GM23338 (cell line): ENCODE measurements at places on chromosomes 4 and X. TPM values are rescaled to one million over a fixed set of nuclear protein-coding genes. Genes with fewer than 3 reads are reported as not detected.

The BEND2 gene
- total RNA-seq, result not detected in 2 replicates

The PCDH10 gene
- 4.0 and 5.6 TPM in 2 replicates for total RNA-seq

The NEXMIF gene
- total RNA-seq, result 0.70 and 0.76 TPM in 2 replicates

The RAB39B gene
- total RNA-seq, result 11.1 and 11.3 TPM in 2 replicates

The PIN4 gene
- total RNA-seq, result 3.5 and 7.2 TPM in 2 replicates

The SCRG1 gene
- not detected in 2 replicates for total RNA-seq

The ARHGAP6 gene
- total RNA-seq, result 0.59 and 0.78 TPM in 2 replicates

The C4orf50 gene
- total RNA-seq, result 0.19 and 0.31 TPM in 2 replicates

The GLRB gene
- total RNA-seq, result 1.0 and 1.9 TPM in 2 replicates

The AR gene
- total RNA-seq, result 13.3 and 13.4 TPM in 2 replicates
